Right atrium auricular region (tissue), 2 donors: ENCODE measurements at places on chromosomes 5 and 9. TPM values are rescaled to one million over a fixed set of nuclear protein-coding genes. Genes with fewer than 3 reads are reported as not detected.
A peak's percentile ranks its signal among the peaks of the same experiment; 100 is the strongest.

SPATA31A3 gene
- not detected for total RNA-seq

CMBL gene
- 5.9 TPM for total RNA-seq

PRELID2 gene
- total RNA-seq, result 13.9 TPM

GGTA1 gene
- 15.2 TPM for total RNA-seq

NEURL1B gene
- total RNA-seq, result 17.9 TPM

DNA sequence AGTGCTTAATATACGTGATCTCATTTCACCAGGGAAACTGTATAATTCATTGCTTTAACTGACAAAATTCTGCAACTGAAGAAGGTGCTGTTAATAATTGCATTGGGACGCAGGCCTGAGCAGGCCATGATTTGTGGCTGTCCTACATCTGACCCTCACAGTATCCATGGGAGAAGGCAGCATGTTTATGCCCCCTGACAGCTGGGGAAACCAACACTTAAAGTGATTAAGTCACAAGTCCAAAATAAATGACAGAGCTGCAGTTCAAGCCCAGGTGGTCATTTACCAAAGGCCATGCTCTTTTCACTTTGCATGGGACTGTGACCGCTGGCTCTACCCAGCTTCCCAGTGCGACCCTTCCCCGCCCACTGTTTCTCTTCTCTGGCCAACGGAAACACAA lies 30.5 kb upstream of the KCNMB1 start:
- DNase-seq, result no peak
- no peaks in the 10 kb centered on the region for H3K27me3 ChIP-seq
- no peak overlapping the region for H3K4me3 ChIP-seq
- no peak overlapping the region for H3K27ac ChIP-seq
- H3K4me1 ChIP-seq, result peaks cover 6% of the 10 kb centered on the region

DNA sequence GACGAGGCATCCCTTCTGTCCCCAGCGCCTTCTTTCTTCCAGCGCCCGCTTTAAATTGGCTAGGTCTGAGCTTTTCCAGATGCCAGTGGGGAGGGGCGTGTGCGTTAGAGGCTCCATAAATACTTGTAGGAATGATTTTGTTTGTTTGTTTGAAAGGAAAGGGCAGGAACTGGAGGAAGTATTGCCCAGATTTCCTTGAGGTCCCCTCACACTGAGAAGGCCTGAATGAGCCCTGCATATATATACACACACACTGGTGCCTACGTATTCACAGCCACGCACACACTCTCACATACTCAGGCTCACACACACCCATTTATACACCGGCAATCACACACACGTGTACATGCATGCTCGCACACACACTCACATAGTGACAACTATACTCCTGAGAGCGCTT lies 1.0 kb upstream of the SLIT3 start:
- H3K27ac ChIP-seq, result no peak overlapping the region
- no peak for DNase-seq
- no peaks in the 10 kb centered on the region for H3K36me3 ChIP-seq
- peaks cover 22% of the 10 kb centered on the region for H3K4me1 ChIP-seq

- H3K4me1 ChIP-seq, result no peaks in the 10 kb centered on the region
- H3K27me3 ChIP-seq, result no peaks in the 10 kb centered on the region
- H3K36me3 ChIP-seq, result no peaks in the 10 kb centered on the region
Observed at GRCh38 chr5:76495870-76496269, 92.8 kb downstream of the IQGAP2 start.

DNA sequence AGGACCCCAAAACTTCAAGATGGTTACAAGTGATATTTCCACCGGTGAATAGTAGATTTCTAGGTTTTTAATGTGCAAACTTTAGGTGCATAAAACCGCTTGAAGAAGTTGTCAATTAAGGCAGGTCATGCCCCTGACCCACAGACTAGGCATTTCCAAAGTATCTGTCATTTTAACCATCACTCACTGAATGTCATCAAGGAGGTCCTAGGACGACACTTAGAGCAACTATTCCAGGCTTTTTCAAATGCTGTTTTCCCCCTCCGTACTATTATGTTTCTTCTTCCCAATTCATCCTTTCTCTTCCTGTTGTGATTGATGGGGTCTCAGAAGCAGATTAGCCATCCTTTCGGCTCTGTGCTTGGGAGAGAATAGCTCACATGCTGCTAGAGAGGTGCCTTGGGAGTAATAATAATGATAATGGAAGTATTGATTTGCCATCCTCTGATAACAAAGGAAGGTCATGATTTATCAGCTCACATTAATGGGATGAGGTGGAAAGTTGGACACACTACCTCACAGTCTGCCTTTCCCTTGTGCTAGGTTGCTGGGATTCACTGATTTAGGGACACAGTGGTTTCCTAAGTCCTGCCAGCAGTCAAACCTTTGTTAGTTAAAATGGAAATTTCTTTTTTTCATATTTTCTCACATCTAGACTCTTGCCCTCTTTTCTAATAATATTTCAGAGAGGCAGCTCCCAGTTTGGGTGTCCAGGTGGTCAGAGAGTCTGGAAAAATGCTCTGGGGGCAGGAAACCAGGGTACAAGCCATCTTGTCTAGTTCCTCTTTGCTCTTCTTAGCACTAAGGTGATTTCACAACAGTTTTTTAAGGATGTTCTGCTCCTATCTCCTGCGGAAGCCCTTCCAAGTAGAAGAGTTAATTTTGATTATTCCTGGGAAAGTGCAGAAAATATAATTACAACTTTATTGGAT lies 67.0 kb downstream of the PTTG1 start:
- no peak for DNase-seq
- H3K27me3 ChIP-seq, result no peaks in the 10 kb centered on the region
- H3K4me3 ChIP-seq, result no peak overlapping the region
- no peaks in the 10 kb centered on the region for H3K36me3 ChIP-seq
- H3K27ac ChIP-seq, result no peak overlapping the region

- no peak overlapping the region for H3K27ac ChIP-seq
- H3K27me3 ChIP-seq, result no peaks in the 10 kb centered on the region
- no peaks in the 10 kb centered on the region for H3K36me3 ChIP-seq
- H3K4me1 ChIP-seq, result no peaks in the 10 kb centered on the region
Observed at GRCh38 chr9:114300846-114301797, 21.8 kb upstream of the ORM1 start.

DNA sequence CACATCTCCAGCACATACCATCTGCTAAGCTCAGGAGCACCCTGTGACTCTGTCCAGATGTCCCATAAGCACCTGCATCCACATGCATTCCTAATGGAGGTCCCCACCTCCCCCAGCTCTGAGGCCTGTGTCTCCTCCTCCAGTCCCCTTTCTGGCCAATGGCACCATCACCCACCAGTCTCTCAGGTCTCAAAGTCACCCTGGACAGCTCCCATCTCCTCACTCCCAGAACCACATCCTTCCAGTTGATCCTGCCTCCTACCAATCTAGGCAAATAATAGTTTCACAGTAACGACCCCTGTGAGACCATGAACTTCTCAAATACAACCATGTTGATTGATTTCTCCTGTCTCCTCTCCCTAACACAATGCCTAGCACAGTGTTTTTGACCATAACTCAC lies 40.1 kb downstream of the GGTA1 start:
- H3K4me1 ChIP-seq, result no peaks in the 10 kb centered on the region
- H3K27me3 ChIP-seq, result no peaks in the 10 kb centered on the region

- no peaks in the 10 kb centered on the region for H3K4me1 ChIP-seq
- H3K27me3 ChIP-seq, result no peaks in the 10 kb centered on the region
- no peaks in the 10 kb centered on the region for H3K36me3 ChIP-seq
- DNase-seq, result no peak
Observed at GRCh38 chr5:127567026-127567768, 49.8 kb downstream of the PRRC1 start.

DNA sequence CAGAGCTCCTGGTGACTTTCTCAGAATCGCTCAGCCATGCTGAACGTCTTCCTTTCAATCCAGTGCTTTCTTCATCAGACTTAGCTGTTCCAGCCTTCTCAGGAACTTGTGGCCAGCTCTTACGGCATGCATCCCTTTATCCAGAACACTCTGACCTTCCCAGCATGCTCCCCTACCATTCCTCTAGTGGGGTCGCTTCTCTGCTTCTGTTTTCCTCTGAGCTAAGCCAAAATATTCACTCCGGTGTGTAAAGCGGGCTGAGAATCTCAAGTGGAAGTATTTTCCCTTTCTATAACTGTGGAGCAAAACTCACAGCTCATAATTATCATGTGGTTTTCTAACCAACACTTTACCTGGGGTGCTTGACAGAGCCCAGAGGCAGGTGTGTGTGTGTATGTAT lies 6.2 kb downstream of the DCANP1 start:
- H3K27ac ChIP-seq, result no peak overlapping the region
- peak; percentile 49 for DNase-seq
- H3K4me3 ChIP-seq, result no peak overlapping the region
- peaks cover 24% of the 10 kb centered on the region for H3K4me1 ChIP-seq
- no peaks in the 10 kb centered on the region for H3K27me3 ChIP-seq
- no peaks in the 10 kb centered on the region for H3K36me3 ChIP-seq

GRCh38 chr5:44046619-44047364 lies 342.4 kb downstream of the FGF10 start:
- no peaks in the 10 kb centered on the region for H3K4me1 ChIP-seq
- no peak overlapping the region for H3K4me3 ChIP-seq
- H3K27me3 ChIP-seq, result no peaks in the 10 kb centered on the region
- no peaks in the 10 kb centered on the region for H3K36me3 ChIP-seq
- no peak for DNase-seq

- no peak overlapping the region for H3K27ac ChIP-seq
- no peaks in the 10 kb centered on the region for H3K36me3 ChIP-seq
Observed at GRCh38 chr9:136082496-136083361, 12.4 kb downstream of the NACC2 start.

- peaks cover 14% of the 10 kb centered on the region for H3K36me3 ChIP-seq
- no peak overlapping the region for H3K4me3 ChIP-seq
- no peak overlapping the region for H3K27ac ChIP-seq
- H3K4me1 ChIP-seq, result peaks cover 13% of the 10 kb centered on the region
Observed at GRCh38 chr5:180283026-180283615, 8.8 kb downstream of the MAPK9 start.

DNA sequence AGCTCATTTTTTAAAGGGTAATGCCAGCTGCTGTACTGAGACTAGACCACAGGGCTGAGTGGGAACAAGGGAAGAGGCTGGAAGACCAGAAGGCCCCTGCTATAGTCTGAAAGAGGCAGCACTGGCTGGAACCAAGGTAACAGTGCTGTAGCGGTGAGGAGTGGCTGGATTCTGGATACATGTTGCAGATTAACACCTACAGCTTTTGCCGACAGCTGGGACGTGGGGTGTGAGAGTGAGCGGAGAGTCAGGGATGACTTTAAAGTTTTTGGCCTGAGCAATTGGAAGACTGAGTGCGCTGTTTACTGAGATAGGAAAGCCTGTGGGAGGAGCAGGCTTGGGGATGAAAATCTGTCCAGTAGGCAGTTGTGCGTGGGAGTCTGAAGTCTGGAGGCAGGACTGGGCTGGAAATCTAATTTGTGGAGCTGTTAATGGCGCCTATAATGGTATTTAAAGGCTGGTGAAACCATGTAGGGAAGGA lies 26.5 kb downstream of the AQP7 start:
- H3K36me3 ChIP-seq, result peaks cover 6% of the 10 kb centered on the region
- no peak overlapping the region for H3K4me3 ChIP-seq
- no peaks in the 10 kb centered on the region for H3K4me1 ChIP-seq

- no peak overlapping the region for H3K27ac ChIP-seq
- no peaks in the 10 kb centered on the region for H3K27me3 ChIP-seq
- H3K36me3 ChIP-seq, result no peaks in the 10 kb centered on the region
- H3K4me3 ChIP-seq, result no peak overlapping the region
- no peaks in the 10 kb centered on the region for H3K4me1 ChIP-seq
Observed at GRCh38 chr5:37867654-37868053, 27.8 kb upstream of the GDNF start.

DNA sequence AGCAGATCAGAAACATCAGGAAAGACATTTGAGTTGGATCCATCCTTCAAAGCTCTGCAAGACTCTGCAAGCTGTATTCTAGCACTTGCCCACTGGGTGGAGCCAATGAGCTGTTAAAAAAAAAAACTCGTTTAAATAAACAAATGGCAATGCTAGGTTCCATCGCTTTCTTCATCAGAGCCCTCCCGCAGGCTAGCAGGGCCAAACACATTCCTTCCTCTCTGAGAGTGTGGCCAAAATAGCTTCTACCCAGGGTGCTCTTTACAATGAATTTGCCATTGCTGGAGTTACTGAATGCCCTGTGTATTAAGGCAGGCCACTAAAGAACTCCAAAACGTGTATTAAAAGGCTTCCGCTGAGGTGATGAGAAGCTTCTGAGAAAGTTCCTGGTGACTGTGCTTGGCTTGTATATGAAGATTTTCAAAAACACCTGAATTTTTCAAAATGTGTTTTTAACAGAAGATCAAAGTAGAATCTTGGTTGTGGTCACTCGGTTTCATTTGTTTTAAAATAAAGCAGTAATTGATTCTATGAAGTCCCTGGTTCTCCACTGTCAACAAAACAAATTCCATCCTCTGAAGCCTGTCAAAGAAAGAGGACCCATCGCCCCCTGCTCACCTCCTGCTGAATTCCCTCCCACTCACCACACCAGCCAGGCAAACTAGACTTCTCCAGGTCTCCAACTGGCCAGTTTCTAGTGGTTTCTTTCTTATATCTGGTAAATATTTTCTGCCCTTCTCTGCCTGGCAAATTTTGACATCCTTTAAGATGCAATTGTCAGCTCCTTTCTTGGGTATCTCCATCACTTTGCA lies 36.5 kb upstream of the EQTN start:
- peak; percentile 72 for DNase-seq
- no peaks in the 10 kb centered on the region for H3K36me3 ChIP-seq
- H3K4me3 ChIP-seq, result no peak overlapping the region
- H3K27ac ChIP-seq, result no peak overlapping the region
- no peaks in the 10 kb centered on the region for H3K27me3 ChIP-seq
- peaks cover 12% of the 10 kb centered on the region for H3K4me1 ChIP-seq

DNA sequence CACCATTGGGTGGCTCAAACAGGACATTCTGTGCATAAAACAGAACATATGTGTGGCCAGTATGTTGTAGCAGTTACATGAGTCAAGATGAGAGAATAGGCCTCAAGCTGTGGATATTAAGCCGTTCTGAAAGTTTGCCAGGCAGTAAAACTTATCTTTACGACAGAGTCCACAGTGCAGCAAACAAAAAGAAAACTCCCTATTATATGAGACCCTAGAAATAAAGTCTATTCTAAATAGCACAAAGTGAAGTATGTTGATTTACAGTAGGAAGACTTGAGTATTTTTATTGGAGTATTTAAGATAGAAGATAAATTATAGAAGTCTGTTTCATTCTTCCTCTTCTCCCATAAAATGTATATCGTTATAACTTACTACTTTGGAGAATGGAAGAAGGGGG lies 271.5 kb downstream of the ADGRV1 start:
- H3K4me3 ChIP-seq, result no peak overlapping the region
- no peak for DNase-seq
- no peaks in the 10 kb centered on the region for H3K27me3 ChIP-seq
- no peaks in the 10 kb centered on the region for H3K4me1 ChIP-seq
- no peaks in the 10 kb centered on the region for H3K36me3 ChIP-seq
- no peak overlapping the region for H3K27ac ChIP-seq

DNA sequence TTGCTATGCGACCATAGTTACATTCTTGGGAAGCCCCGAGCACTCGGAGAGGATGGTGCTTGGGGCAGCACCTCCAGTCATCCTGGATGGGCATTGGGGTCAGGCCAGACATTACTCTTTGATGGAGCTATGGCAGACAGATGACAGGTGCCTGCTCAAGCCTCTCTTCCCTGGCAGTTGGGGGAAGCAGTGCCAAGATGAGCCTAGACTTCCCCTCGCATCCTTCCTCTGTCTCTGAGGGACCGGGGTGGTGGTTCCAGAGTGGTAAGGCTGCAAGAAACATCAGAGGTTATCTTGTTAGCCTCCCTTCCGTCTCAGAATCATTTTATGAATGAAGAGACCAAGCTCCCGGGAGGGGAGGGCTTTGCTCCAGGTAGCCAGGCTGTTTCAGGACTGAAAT lies 2.8 kb upstream of the HMCN2 start:
- no peaks in the 10 kb centered on the region for H3K36me3 ChIP-seq
- no peak overlapping the region for H3K27ac ChIP-seq
